ENCODE measurements at places on chromosomes 16 and 17. TPM values are rescaled to one million over a fixed set of nuclear protein-coding genes. Genes with fewer than 3 reads are reported as not detected.

The SLC16A6 gene
- 1.00 TPM for total RNA-seq

The DUS2 gene
- 10.8 TPM for total RNA-seq

The SNX20 gene
- total RNA-seq: not detected

The NOG gene
- 0.09 TPM for total RNA-seq

The SYNGR3 gene
- 3.3 TPM for total RNA-seq

The MT4 gene
- not detected for total RNA-seq

The MYO15B gene
- 3.9 TPM for total RNA-seq

The ZDHHC1 gene
- total RNA-seq: 5.3 TPM

The TBC1D24 gene
- 16.8 TPM for total RNA-seq

The HSPB9 gene
- total RNA-seq: not detected

The SMIM5 gene
- total RNA-seq: not detected

The CDK12 gene
- total RNA-seq: 16.8 TPM

The CCDC200 gene
- not detected for total RNA-seq

The KRT27 gene
- not detected for total RNA-seq

The CHST5 gene
- not detected for total RNA-seq

The CCL5 gene
- not detected for total RNA-seq

The ITGB3 gene
- 15.6 TPM for total RNA-seq

The TMC8 gene
- not detected for total RNA-seq

The TMEM88 gene
- 0.14 TPM for total RNA-seq

The DNAI2 gene
- not detected for total RNA-seq

The BCL6B gene
- total RNA-seq: 0.83 TPM

The IL17C gene
- total RNA-seq: not detected

The PNMT gene
- not detected for total RNA-seq

The TBC1D3H gene
- not detected for total RNA-seq

The SLC13A2 gene
- total RNA-seq: not detected

The AIPL1 gene
- total RNA-seq: not detected

The GNG13 gene
- not detected for total RNA-seq

The CDRT4 gene
- total RNA-seq: 1.8 TPM

The SLC39A11 gene
- total RNA-seq: 32.7 TPM

The CRISPLD2 gene
- 82.6 TPM for total RNA-seq

The HOXB13 gene
- 0.74 TPM for total RNA-seq

The PMM2 gene
- 24.9 TPM for total RNA-seq

The TMC7 gene
- total RNA-seq: 0.28 TPM

All from smooth muscle cell of bladder (primary cell).